Adipocyte (in vitro differentiated cells): ENCODE measurements at places on chromosomes 6 and 20.

GRCh38 chr6:108732091-108732870 is 115.9 kb upstream of the ARMC2 start:
- no peak for DNase-seq

DNA sequence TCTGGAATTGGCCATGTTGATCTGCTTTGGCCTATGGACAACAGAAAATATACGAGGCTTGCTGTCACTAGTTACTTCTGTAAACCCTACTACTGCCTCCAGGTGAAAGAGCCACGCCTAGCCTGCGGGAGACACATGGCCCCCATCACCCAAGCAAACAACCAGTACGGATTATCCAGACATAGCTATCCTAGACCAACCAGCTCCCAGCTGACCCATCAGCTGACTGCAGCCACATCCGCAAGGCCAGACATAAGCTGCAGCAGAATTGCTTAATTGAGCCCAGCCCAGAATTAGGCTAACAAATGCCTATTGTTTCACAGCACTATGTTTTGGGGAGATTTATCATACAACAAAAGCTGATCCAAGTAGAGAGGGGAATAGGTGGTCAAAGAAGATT is 13.5 kb downstream of the REV3L start:
- DNase-seq = no peak

GRCh38 chr20:53126185-53126584 is 154.0 kb downstream of the TSHZ2 start:
- no peak for DNase-seq

GRCh38 chr6:131867744-131868143 is 59.9 kb downstream of the ENPP1 start:
- no peak for DNase-seq

GRCh38 chr6:108587258-108588059 is 26.7 kb downstream of the FOXO3 start:
- peak; percentile 84 for DNase-seq

- peak; percentile 70 for DNase-seq
Observed at GRCh38 chr6:109075934-109076333, 18.7 kb downstream of the SESN1 start.

- DNase-seq = no peak
Observed at GRCh38 chr6:161903584-161904212, 629.8 kb upstream of the AGPAT4 start.

DNA sequence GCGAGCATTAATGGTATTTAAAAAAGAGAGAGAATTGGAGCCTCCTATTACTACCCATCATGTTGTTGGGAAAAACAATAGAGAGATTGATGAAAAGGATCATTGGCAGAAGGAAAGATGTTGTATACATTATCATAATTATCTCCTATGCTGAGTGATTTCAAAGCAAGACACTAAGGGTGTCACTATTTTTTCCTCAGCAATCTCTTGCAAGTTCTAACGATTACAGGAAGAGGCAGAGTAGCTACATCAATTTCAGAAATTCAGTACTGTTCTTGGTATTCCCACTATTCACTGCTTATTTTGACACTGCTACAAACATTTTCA is 891.2 kb downstream of the C6orf118 start:
- DNase-seq = no peak

- DNase-seq = no peak
Observed at GRCh38 chr6:168885196-168885595, 368.4 kb downstream of the THBS2 start.

- DNase-seq = no peak
Observed at GRCh38 chr20:43752561-43753301, 25.9 kb upstream of the GTSF1L start.

- DNase-seq = peak; percentile 63
Observed at GRCh38 chr6:56690519-56691285, 48.0 kb upstream of the DST start.

GRCh38 chr20:36758276-36758675 is 12.4 kb upstream of the NDRG3 start:
- no peak for DNase-seq

DNA sequence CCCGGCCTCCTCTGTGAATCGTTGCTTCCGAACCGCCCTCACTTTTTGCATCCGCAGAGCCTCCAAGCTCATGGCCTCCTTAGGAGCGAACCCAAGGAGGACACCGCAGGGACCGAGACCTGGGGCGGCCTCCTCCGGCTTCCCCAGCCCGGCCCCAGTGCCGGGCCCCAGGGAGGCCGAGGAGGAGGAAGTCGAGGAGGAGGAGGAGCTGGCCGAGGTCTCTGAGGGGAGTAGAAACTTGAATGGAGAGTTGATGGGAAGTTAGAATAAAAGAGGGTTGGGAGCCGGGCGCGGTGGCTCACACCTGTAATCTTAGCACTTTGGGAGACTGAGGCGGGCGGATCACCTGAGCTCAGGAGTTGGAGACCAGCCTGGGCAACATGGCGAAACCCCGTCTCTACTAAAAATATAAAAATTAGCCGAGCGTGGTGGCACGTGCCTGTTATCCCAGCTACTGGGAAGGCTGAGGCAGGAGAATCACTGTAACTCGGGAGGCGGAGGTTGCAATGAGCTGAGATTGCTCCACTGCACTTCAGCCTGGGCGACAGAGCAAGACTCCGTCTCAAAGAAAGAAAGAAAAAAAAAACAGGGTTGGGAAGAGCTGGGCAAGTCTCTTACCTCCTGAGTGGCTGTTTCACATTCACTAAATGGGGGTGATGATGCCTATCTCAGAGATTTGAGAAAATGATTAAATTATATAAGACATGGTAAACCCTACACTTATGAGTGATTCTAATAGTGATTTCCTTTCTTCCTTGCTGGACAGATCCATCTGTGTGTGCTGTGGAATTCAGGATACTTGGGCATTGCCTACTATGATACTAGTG is 805 bp downstream of the MSH5 start:
- no peak for DNase-seq

GRCh38 chr6:52574709-52575501 is 2.0 kb downstream of the TRAM2 start:
- DNase-seq = peak; percentile 82

- DNase-seq = no peak
Observed at GRCh38 chr20:4844751-4845465, 123.2 kb downstream of the PRND start.
